ENCODE measurements at places on chromosomes 6 and 20.

DNA sequence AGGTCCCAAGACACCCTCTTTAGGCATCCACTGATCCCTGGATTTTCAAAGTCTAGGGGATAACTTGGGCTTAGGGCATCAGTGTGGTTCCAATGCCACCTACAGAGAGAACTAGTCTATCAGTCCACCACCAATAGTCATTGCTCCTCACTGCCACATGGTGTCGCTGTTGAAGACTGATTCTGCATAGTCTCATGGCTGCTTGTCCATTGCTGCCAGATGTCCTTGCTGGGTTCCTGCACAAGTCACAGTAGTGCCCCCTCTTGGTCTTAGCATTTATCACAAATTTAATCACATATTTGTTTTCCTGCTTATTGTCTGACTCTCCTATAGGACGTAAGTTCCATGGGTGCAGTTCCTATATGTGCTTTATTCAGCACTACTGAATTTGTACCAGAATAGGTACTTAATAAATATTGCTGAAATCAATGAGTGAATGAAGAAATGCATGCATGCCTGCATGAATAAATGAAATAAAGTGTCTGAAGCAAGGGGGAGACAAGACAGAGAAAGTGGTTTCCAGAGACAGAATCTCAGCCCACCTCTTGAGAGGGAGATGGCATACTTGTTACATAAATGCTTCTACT lies 45.9 kb upstream of the RALY start:
- no peak for DNase-seq

DNA sequence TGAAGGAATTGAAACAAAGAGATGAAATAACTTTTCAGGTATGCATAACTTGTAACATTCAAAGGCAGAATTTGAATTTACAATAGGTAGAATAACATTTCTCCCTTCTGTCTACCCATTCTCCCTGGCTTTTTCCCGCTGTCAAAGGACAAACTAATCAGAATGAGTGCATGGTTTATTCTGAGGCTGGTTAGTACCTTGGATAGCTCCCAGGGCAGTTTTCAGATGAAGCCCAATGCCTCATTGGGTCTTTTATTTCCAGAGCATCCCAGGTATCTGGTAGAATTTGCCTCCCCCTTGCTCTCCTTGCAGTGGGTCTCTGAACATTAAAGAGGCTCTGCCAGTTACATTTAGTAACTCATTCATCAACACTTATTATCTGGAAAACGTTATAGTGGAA lies 665.5 kb downstream of the BCKDHB start:
- no peak for DNase-seq

DNA sequence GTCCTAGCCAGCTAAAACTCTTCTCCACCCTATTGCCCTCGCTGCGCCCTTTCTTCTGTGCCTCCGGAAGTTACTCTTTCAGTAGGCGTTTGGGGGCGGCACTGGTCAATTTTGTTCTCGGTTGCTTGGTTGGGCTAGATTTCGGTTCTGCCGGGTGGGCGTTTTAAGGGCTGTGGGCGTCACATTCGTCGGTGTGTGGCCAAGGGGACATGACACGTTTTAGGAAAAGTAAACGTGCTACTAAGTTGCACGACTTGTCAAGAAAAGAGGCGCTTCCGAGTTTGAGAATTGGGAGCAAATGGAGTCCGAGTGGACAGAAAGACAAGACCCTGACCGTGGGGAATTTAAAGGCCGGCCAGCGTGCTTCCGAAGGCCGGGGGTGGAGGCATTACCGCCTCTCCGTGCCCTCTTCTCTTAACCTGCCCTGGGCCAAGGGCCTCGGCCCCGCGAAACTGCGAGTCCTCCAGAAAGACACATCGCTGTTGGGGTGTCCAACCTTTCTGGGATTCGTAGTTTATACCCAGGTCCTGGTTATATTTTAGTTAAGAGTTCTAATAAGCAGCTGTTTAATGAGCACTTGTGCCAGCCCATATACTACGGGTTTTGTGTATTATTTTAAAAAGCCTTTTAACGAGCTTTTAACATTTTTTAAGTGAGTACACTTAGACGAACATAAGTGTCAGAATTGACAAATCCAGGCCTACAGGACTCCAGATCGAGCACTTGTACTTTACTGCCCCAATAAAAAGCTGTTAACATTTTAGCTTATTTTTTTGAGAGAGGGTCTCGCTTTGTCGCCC lies 664 bp upstream of the BAG6 start:
- DNase-seq: peak; percentile 92

GRCh38 chr6:99946005-99946404 lies 48.0 kb downstream of the MCHR2 start:
- no peak for DNase-seq

DNA sequence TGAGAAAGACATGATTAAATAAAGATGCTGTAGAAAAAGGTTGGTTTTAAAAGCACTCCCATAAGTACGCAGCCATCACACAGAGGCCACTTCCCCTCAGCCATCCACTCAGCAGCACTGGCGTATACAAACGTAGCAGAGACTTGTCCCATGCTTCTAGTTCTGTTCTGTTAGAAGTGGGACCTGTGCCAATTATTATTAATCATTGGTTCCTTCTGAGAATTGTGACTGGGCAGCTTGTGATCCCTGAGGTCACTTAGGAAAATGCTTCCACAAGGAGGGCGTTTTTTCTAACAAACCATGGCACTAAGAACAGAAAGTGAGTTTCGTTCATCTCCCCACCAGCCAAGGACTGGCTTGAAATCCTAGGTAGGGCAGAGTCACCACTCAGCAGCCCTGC lies 53.9 kb downstream of the FAM120B start:
- no peak for DNase-seq

- DNase-seq: no peak
Observed at GRCh38 chr20:51955756-51956155, 153.4 kb upstream of the SALL4 start.

DNA sequence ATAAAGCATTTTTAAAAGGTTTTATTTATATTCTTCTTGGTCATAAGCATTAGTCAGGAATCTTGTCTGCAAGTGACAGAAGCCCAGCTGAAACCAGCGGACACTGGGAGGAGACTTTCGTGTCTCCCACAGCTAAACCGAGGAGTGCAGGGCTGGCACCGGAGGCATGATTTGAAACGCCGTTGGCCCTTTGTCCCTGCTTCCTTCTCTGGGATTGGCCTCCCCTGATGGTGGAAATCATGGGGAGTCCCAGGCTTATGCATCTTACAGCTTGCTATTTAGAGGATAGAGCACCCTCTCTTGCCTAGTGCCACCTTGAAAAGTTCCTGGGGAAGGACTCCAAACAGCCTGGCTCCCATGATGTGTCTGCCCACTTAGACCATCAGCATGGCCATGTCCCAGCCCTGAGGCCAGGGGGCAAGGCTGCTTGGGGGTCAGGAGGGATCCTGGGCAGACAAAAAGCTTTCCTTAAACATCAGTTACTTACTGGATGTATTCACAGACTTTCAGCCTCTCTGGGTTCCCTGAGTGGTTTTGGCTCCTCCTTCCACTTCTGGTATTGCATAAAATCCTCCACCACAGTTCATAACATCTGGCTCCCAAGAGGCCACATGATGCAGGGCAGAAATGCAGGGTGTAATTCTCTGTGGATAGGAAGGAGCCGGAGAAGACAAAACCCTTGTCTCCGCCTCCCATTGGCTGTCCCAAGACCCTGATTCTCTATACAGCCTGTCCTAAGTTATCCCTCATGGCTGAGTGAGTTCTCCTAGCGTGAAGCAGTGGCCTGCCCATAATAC lies 49.3 kb upstream of the INSM1 start:
- DNase-seq: no peak

- no peak for DNase-seq
Observed at GRCh38 chr6:46440141-46440540, 51.1 kb downstream of the RCAN2 start.

DNA sequence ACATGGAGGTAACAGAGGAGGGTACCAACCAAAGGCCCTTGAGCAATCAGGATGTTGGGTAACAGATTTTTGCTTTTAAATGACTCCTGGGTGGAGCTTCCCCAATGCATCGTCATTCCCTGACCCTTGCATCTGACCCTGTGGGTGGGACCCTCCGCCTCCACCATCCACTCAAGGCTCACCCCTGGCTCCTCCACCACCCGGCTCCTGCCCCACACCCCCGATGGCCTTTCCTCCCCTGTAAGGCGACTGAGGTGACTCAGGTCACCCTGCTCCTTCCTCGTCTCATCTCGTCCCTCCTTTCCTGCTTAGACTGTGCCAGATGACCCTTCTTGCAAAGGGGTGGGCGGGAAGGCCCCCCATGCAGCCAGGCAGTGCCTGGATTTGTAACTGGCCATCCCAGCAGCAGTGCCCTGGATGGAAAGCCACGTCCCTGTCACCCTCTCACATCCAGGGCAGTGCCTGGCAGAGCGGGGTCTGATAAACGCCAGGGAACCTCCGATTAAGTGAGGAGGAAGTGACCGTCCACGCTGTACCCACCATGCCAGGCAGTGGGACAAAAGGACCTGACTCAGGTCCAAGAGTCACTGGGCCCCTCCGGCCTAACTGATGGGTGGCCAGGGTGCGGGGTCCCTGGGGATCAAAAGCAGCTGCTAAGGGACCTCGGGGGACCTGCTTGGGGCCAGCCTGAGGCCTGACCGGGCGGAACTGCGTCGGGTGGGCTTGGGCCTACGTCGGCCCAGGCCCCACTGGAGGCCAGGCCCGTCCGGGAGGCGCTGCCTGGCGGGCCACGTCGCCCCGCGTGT lies 624 bp upstream of the NPEPL1 start:
- no peak for DNase-seq

DNA sequence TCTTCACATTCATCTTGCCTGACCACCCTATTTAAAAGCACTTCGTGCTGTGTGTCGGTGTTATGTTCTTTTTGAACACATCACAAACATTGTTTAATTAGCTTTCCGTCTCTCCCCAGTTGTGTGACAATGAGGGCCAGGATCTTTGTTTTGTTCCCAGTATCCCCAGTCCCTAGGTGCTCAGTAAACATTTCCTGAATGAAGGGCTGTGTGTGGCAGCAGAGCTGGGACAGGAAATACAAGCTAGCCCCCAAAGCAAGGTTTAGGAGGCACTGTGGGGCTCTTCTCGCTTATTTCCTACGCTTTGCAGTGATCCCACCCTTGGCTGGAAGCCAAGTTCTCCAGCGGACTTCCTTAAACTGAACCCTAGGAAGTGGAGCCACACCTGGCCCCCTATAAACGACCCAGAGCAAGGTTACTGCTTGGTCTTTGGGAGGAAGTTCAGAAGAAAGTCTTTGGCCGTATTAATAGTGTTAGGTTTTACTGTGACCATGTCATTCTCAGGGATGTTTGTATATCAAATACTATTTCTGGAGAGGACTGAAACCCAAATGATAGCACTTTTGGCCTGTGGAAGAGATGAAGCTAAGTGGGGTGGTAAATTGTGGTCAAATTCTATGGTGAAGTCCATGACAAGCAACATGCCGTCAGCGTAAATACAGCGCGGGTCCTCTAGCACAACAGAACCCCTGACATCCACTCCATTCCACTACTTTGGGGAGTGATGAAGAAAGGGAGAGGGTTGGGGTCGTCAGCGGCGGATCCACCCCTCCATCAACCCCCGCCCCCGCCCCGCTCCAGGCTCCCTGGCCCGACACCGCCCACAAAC lies 570 bp upstream of the FANCE start:
- DNase-seq: no peak

- no peak for DNase-seq
Observed at GRCh38 chr6:101537753-101538316, 144.3 kb downstream of the GRIK2 start.

GRCh38 chr6:108946695-108947094 lies 98.5 kb downstream of the ARMC2 start:
- DNase-seq: peak; percentile 16

- DNase-seq: no peak
Observed at GRCh38 chr6:2485116-2485515, 239.7 kb upstream of the GMDS start.
